ENCODE measurements at places on chromosomes 12 and 14.

- DNase-seq = no peak
These were observed 27.2 kb downstream of the PROX2 start for GRCh38 chr14:74848768-74849167.

GRCh38 chr12:2667716-2668440 lies 126.9 kb upstream of the FKBP4 start:
- no peak for DNase-seq

- no peak for DNase-seq
These were observed 1.5 kb downstream of the PLEKHA5 start for GRCh38 chr12:19131025-19131444.

GRCh38 chr12:120006258-120006975 lies 17.4 kb downstream of the BICDL1 start:
- DNase-seq = no peak

GRCh38 chr12:69495071-69495470 lies 24.9 kb downstream of the FRS2 start:
- no peak for DNase-seq

DNA sequence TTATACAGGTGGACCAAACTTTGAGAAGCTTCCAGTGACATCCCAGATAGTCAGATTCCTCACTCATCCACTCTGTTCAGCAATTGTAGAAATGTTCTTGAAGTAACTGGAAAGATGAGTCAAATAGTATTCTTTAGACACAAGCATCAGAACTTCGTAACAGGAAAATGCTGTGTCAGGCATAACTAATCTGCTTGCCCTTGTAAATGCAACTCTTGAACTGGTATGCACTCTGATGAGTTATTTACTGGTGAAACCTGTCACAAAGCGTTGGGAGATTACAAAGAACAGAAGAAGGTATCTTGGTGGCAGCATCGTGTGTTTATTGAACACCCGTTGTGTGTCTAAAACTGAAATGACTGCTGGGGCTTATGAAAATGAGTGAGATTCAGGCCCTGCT lies 10.8 kb upstream of the DUSP6 start:
- DNase-seq = no peak

- DNase-seq = no peak
These were observed 41.7 kb downstream of the BLTP3B start for GRCh38 chr12:100101000-100101399.

DNA sequence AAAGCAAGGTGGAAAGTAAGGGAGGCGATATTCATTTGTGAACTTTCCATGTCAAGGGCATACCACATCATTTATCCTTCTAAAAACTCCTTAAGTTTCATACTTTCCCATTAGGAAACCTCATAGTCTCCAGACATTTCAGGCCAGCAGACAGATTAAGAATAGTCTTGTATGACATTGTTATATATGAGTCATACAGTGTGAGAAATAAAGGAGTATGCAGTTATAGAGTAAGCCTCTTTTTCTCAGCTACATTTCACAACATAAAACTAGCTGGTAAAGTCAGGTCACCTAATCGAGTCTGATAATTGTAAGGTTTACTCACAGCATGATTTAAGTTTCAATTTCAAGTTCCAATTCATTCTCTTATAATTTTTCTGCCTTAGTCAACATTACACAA lies 164.3 kb downstream of the GRIP1 start:
- no peak for DNase-seq

- DNase-seq = peak; percentile 56
These were observed 52.0 kb upstream of the KCNA1 start for GRCh38 chr12:4857472-4858291.

GRCh38 chr12:65155784-65156183 lies 13.6 kb upstream of the LEMD3 start:
- no peak for DNase-seq

DNA sequence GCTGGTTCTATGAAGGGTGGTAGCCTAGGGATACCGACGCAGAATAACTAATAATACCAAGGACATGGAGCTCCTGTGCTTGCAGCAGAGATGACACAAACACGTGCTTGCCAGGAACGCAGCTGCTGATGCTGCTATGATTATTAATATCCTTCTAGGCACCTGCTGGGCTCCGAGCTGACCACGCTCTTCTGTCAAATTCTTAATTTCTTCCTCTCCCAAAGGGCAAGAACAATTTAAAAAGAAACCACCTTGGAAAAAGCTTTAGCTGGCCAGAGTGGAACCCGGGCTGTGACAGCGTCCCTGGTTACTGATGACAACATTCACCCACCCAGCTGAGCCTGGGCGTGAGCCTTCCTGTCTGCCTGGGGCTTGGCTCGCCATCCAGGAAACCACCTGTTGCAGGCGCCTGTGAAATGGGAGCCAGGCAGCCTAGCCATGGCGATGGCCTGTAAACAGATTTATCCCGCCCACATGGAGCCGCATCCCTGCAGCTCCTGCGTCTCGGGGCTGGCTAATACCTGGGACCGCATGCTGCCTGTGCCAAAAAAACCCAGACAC lies 28.8 kb downstream of the CLMN start:
- DNase-seq = no peak

GRCh38 chr12:93624595-93625294 lies 52.3 kb downstream of the SOCS2 start:
- no peak for DNase-seq

DNA sequence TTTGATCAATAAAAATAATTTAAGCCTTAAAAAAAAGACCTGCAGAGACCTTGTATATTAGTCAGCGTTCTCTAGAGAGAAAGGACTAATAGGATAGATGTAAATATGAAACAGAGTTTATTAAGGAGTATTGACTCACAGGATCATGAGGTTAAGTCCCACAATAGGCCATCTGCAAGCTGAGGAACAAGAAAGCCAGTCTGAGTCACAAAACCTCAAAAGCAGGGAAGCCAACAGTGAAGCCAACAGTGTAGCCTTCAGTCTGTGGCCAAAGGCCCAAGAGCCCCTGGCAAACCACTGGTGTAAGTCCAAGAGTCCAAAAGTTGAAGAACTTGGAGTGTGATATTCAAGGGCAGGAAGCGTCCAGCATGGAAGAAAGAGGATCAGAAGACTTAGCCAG lies 66.3 kb downstream of the TBX5 start:
- no peak for DNase-seq

- DNase-seq = no peak
These were observed 67.8 kb downstream of the NTF3 start for GRCh38 chr12:5499566-5500330.

- DNase-seq = no peak
These were observed 339.2 kb downstream of the ACSS3 start for GRCh38 chr12:81417056-81417455.

- DNase-seq = peak; percentile 2
These were observed 17.6 kb downstream of the ASPG start for GRCh38 chr14:104103061-104103445.

GRCh38 chr12:52806821-52807543 lies 6.9 kb downstream of the KRT4 start:
- no peak for DNase-seq

DNA sequence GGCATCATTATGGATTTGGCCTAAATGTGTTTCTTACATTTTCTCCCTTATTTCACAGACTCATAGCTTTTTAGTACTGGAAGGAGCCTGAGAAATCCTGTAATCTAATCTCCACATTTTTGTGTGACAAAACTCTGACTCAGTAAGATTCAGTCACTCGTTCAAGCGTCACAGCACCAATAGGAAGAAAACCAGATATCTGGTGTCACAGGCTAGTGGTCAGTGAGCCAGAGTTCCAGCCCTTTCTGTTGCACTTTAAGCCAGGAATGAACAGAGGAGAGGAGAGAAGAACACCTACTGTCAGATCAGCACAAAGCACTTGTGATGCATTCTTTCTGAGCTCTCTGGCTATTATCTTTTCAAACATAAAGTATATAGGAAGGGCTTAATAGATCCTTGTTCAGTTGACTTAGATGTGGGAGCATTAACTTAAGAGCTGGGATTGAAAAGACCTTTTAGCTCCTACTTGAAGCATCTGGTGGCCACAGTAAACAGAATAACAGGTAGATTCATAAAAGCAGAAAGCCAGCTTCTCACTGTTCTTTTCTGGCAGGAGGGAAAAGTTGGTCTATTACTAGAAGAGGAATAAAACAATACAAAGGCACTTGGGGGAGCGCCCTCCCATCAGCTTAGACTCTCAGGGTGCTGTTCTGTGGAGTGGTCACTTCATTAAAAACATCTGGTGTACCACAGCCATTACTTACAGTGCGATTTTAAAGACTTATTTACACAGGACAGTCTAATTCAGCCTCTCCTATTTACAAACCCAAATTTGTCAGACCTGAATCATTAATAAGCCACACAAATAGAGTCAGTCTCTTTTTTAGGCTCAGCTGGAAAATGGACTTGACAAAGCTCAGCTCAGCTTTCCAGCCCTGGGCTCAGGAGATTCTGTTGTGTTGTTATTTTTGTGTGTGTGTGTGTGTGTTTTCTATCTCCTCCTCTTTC lies 12.2 kb upstream of the NID2 start:
- no peak for DNase-seq

- no peak for DNase-seq
These were observed 19.4 kb downstream of the SRGAP1 start for GRCh38 chr12:63863658-63864453.

GRCh38 chr12:63224396-63224795 lies 73.4 kb upstream of the AVPR1A start:
- no peak for DNase-seq

- no peak for DNase-seq
These were observed 111.1 kb downstream of the KITLG start for GRCh38 chr12:88469154-88469553.

GRCh38 chr14:104966981-104967385 lies 11.2 kb downstream of the AHNAK2 start:
- no peak for DNase-seq

DNA sequence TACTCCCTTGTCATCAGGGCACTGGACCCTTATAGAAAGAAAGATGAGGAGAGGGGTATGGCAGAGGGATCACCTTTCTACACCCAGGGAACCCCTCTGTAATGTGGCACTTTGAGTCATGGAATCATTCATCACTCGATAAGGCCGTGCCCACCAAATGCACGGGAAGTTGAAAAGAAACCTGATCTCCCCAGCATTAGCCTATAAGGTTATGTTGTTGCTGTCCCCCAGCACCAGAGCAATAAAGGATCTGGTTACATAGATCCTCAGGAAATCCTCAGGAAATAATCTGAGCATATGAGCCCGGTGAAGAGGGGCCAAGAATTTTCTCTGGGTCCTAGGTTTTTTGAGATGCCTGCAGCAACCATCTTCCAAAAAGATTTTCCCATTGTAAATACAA lies 148.8 kb upstream of the CRY1 start:
- no peak for DNase-seq

- no peak for DNase-seq
These were observed 121.3 kb upstream of the CCND2 start for GRCh38 chr12:4152145-4152795.

DNA sequence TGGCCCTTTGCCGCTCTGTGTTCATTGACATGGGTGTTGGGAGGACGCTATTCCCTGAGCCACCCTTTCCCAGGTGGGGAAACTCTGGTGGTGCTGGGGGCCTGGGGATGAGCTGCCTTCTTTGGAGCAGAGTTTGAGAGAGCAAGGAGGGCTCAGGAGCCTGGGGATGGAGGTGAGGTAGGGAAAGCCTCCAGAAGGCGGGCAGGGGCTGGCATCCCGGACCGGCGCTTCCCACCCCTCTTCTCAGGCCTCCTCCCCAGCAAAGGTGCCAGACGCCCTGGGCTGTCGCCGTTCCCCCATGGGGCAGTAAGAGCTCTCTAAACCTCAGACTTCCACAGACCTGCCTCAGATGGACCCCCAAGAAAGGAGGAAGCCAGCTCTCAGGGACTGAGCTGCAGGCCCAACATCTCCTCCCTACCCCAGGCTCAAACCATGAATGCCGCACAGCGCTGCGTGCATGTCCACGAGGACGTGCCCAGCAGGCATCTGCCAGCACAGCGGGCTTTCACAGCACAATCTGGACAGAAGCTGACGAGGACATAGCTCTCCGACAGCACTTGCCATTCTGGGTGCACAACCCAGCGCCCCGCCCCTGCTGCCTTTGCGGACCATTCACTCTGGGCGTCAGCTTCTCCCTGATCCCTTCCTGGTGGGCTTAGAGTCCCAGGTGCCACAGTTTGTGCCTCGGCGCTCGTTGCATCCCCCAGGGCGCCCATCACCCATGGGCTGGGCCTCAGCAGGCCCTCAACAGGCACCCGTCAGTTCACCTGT lies 14.9 kb upstream of the TTC7B start:
- DNase-seq = no peak

- no peak for DNase-seq
These were observed 24.7 kb downstream of the DDHD1 start for GRCh38 chr14:53128303-53129028.

DNA sequence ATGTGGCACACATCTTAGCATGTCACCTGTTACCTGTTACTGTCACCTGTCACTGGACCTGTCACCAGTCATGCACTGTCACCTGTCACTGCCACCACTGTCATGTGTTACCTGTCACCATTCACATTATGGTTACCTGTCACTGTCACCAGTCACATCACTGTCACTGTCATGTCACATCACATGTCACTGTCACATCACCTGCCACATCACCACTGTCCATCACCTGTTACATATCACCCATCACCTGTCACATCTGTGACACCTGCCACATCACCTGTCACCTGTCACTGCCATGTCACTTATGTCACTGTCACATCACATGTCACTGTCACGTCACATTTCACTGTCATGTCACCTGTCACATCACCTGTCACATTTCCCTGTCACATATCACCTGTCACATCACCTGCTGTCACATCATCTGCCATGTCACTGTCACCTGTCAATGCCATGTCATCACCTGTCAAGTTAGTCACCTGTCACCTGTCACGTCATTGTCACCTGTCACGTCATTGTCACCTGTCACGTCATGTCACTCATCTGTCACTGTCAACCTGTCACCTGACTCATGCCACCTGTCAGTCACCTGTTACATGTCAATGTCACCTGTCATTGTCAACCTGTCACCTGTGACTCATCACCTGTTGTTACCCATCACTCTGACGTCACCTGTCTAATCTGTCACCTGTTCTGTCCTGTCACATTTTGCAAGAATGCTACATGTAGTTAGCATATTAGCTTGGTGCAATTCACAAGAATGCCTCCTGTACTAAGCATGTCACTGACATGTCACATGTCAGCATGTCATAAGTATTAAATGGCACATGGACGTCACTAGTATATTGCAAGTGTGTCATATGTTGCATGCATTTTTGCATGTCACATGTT lies 29.0 kb upstream of the TESC start:
- no peak for DNase-seq

DNA sequence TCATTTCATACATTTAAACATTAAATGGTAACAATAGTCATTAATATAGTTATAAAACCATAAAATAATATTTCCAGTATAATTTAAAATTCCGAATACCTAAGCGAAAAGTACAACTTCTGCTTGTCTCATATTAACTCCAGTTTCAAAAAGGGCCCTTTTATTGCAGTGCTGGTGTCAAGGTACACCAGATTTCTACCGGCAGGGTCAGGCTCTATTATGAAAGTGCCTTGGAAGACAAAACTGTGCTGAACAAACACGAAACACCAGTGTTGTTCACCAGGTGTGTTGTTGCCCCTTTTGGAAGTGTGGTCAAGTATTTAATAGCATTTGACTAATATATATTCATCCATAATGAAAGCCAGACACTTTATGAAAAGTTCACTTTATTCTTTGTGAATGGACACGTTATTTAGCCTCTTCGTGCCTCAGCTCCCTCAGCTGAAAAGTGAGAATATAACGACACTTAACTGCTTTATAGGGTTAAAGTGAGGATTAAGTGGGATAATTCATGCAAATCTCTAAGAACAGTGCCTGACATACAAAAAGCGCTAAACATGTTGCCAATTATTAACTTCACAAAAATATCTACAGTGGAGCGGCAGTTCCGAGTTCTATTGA lies 20.3 kb upstream of the GNS start:
- no peak for DNase-seq

- DNase-seq = no peak
These were observed 61.1 kb downstream of the RPS6KA5 start for GRCh38 chr14:90999299-90999698.

Measured in T-helper 17 cell (primary cell).